ENCODE measurements at places on chromosomes 1 and 21. TPM values are rescaled to one million over a fixed set of nuclear protein-coding genes. Genes with fewer than 3 reads are reported as not detected.

DNA sequence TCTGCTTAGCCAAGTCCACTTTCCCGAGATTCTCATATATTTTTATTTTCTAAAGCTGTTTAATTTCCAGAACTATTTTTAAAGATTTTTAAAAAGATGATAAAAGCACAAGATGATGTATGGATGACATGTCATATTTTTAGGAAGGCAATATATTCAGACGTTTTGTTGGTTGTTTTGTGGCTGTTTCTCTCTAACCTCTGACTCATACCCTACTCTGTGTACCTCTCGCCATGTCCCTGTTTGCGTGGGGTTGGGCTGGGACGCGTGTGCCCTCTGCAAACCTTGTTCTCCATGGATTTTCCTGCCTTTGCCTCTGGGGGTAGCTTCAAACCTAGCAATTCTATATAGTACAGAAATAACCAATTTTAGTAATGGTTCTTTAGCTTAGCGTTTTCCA is 132.0 kb downstream of the GALNT2 start:
- no peak for DNase-seq

DNA sequence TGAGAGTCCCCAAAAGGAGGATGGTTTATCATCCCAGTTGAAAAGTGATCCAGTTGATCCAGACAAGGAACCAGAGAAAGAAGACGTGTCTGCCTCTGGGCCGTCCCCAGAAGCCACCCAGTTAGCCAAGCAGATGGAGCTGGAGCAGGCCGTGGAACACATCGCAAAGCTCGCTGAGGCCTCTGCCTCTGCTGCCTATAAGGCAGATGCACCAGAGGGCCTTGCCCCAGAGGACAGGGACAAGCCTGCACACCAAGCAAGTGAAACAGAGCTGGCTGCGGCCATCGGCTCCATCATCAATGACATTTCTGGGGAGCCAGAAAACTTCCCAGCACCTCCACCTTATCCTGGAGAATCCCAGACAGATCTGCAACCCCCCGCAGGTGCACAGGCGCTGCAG is 43.3 kb downstream of the ZBTB17 start:
- DNase-seq, result no peak

DNA sequence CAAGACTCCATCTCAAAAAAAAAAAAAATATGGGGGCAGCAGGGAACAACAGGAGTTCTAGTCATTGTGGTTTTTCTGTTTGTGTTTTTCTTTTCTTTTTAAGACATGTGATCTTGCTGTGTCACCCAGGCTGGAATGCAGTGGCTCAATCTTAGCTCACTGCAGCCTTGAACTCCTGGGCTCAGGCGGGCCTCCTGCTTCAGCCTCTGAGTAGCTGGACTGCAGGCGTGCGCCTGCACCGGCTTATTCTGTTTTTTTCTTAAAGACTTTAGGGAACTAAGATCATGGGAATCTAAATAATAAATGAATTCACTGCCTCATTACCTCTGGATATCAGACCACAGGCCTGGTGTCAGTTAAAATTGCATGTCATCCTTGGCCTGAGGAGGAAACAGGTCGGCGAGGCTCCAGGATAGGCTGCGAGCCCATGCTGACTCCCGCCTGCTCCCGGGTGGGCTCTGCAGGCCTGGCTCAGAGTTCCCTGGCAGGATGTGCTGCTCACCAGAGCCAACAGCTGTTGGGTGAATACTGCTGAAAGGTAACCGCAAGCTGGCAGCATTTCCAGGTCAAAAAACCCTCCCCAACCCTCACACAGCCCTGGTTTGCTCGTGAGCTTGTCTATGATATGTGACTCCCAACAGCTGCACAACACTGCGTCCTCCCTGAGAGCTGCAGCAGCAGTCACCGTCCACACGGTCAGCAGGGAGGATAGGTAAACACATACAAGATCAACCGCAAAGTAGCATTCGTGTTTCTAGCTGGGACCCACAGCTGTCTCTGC is 58.1 kb downstream of the SCCPDH start:
- no peak for DNase-seq

GRCh38 chr1:88982055-88982454 is 10.4 kb downstream of the KYAT3 start:
- no peak for DNase-seq

The AMIGO1 gene
- 0.20 TPM for total RNA-seq

DNA sequence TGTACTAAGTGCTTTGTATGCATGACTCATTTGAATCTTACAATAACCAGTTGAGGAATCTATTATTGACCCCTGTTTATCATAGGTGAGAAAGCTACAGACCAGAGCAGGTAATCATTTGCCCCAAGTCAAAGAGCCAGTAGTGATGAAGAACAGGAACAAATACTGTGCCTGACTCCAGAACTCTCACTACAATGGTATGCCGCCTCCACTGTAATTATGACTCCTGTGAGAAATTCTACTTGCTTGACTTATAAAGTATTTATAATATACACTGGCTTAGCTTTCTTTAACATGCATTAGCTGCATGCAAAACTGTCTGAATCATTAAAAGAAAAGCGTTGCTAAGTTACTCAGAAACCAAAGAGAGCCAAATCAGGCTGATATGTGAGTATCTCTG is 92.6 kb downstream of the ZNF281 start:
- DNase-seq, result no peak

The BNIPL gene
- 1.0 TPM for total RNA-seq

- no peak for DNase-seq
These were observed 19.5 kb upstream of the SELENON start for GRCh38 chr1:25780318-25781129.

The TTLL7 gene
- total RNA-seq, result 2.9 TPM

GRCh38 chr1:10347109-10347508 is 51.8 kb upstream of the PGD start:
- no peak for DNase-seq

The SDCCAG8 gene
- total RNA-seq, result 14.9 TPM

DNA sequence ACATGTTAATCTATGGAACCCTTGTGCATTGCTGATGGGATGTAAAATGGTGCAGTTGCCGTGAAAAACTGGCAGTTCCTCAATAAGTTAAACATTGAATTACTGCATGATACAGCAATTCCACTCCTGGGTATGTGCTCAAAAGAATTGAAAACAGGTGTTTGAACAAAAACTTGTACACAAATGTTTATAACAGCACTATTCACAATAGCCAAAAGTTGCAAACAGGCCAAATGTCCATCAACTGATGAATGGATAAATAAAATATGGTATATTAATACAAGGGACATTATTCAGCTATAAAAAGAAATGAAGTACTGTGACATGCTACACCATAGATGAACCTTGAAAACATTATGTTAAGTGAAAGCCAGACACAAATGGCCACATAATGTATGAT is 17.7 kb upstream of the SRSF10 start:
- DNase-seq, result no peak
